Tongue (tissue), 3 donors: ENCODE measurements at places on chromosomes 5 and 9. TPM values are rescaled to one million over a fixed set of nuclear protein-coding genes. Genes with fewer than 3 reads are reported as not detected.
A peak's percentile ranks its signal among the peaks of the same experiment; 100 is the strongest.

DNA sequence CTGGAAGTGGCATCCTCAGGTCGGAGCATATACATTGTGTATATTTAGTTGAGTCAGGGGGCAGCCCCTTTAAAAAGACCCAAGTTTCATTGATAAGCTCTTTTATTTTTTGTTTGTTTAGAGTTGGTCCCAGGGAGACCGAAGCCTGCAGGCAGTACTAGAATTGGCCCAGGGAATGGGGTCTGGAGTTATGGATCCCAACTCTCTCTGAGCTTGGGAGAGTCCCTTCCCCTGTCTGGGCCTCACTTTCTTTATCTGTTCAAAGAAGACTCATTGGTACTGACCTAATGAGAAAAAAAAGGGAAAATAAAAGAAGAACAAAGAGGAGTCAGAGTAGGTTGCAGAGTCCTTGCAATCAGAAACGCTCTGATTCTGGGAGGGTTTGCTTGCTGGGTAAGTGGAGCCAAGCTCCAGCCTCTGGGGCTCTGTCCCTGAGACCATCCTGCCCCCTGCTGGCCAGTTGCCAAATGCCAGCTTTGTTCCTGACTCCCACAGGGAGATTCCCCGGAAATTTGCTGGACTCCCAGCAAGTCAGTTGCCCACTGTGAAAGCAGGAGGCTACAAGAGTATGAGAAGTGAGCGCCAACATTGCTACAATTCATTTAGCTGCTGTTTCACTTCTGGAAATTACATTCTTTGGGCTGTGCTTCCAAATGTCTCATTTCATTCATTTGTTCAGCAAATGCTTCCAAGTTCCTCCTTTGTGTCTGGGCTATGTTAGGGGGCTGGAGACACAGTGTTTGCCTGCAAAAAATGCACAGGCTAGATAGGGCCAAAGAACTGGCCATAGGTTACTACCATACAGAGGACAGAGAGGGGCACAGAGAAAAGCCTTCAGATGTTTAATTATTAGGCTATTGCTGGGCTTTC, 156.2 kb downstream of the MELK start:
- DNase-seq, result peak; percentile 61

The PDE8B gene
- total RNA-seq, result 8.9 TPM

- DNase-seq, result no peak
These were observed 14.1 kb downstream of the SLC25A46 start for GRCh38 chr5:110752953-110753352.

The PAX5 gene
- total RNA-seq, result 0.62 TPM
